Femur (tissue), 1 donor: ENCODE measurements at places on chromosomes 12 and 14.

DNA sequence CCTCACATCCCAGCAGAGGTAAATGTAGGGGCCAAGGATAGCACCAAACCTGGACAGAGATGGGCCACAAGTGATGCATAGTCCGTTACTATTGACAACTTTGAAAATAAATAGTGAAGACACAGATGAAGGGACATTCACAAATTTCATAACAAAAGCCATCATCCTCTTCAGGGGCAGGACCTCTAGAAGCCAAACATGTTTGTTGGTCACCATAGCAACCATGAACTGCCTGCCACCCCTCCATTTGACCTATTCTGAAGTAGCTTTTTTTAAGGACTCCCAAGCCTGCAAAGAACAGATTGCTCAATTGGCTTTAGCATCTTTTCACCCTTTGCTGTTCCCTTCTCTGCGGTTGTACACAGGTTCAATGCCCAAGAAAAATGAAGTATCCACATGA, 35.7 kb upstream of the MDM1 start:
- DNase-seq: no peak

DNA sequence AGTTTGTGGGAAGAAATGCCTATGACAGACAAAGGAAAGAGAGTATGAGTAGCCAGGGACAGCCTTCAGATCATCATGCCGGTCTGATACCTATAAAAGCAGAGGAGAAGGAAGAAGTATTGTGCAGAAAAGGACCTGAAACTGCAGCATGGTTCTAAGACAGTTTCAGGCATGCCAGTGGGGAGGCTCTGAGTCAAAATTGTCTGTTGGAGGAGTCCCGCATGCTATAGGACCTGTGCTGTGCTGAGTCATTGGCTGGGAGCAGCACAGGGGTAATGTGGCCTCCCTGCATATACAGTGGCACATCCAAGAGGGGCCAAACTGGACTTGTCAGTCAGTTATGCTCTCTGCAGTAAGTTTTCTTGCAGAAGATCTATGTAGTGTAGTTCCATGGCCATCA, 40.7 kb downstream of the NEUROD4 start:
- no peak for DNase-seq

- DNase-seq: no peak
These were observed 21.7 kb downstream of the BICDL1 start for GRCh38 chr12:120010661-120011230.

DNA sequence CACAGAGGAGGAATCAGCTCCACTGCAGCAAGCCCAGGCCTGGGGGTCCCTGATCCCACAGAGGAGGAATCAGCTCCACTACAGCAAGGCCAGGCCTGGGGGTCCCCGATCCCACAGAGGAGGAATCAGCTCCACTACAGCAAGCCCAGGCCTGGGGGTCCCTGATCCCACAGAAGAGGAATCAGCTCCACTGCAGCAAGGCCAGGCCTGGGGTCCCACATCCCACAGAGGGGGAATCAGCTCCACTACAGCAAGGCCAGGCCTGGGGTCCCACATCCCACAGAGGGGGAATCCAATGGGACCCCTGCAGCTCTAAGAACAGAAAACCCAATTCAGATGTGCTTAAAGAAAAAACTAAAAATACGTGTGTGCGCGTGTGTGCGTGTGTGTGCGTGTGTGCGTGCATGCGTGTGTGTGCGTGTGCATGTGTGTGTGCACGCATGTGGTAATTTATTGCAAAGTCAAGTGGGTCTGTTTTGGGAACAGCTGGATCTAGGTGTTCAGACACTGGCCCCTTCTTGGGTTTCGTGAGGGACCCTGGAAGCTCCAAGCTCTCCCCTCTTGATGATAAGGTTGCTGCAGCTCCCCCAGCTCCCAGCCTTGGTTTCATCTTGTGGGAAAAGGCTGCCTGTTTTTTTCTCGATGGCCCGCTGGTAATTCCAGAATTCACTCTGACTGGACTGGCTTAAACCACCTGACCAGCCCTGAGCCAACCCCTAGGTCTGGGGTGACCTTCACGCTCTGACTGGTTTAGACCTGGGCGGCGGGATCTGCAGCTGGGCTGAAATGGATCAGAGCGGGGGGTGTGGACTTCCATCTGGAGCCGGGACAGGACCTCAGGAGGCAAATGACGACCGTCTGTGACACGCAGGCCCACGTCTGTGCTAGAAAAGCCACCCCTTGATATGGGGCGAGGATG, 47.1 kb downstream of the GALNT9 start:
- DNase-seq: no peak

GRCh38 chr12:51415931-51416330, 8.7 kb upstream of the SLC4A8 start:
- DNase-seq: no peak

DNA sequence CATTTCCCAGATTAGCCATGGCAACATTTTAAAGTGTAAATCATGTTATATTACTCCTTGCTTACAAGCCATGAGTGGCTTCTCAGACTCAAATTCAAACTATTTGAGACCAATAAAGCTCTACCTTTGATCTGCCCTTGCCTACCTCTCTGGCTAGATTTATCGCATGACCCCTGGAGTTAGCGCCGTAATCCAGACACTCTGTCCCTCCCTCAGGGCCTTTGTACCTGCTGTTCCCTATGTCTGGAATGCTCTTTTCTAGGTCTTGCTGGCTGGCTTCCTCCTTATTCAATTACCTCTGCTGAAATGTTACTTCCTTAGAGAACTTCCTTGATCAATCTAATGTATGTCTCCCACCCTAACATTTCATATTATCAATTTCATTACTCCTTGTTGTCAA, 16.3 kb downstream of the SIX4 start:
- DNase-seq: no peak

DNA sequence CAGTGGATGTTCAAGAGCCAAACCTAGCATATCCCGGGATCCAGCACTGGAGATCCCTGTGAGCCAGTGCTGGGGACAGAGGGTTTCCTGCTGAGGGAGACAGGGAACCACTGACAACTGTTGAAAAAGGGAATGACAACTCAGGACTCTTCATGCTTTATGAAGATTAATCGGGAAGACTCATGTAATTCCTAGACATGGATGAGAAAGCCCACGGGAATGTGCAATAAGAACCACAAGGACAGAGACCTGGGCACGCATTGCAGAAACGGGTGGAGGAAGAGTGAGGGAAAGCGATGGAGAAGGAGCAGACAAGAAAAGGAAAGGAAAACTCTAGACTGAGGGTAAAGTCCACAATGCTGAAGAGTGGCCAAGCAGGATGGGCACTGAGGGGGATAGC, 296.0 kb downstream of the PCNX1 start:
- DNase-seq: no peak

GRCh38 chr12:40104461-40105264, 1.2 kb downstream of the SLC2A13 start:
- no peak for DNase-seq

DNA sequence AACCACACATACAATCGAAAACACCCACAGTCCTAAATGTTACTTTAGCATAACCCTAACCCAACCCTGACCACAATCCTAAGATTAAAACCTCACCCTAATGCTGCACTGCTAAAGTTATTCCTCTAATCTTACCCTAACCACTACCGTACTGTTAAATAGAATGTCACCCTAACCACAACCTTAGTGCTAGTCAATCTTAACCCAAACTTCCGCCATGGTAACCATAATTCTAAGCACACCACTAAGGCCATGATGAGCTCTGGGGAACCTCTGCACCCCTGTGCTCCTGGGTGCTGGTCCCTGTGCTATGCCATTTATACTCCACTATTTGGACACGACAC, 38.0 kb downstream of the LTBP2 start:
- no peak for DNase-seq

DNA sequence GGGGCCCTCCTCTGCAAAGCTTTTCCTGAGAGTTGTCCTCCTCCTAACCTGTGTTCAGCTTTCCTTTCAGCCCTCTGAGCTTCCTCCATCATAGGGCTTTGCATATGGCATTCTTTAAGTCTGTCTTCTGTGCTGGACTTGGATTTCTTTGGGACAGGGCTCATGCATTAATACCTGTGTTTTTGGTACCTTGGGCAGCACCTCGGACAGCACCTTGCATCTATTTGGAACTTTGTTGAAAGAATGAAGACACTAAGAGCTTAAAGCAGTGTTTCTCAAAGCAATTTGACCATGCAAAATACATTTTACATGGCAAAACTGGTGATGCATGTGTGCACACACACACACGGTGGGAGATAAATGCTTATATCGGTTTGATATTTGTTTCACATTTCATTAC, 115.0 kb upstream of the SRRM4 start:
- no peak for DNase-seq

DNA sequence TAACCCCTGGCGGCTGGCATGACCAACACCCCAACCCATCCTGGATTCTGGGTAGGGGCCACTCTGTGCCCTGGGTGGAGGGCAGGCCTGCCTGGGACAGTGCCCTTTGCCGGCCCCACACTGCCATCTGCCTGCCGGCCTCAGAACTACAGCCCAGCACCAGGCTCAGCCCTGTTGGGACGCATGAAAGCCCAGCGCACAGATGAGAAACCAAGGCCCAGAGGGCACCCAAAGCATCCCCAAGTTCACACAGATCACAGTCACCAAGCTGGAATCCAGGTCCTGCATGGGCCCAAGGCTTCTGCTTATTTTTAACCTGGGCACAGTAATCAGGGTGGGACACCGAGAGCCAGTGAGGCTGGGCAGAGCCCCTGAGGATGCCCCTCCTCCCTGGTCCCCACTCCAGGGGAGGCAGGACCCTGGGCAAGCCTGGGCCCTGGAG, 26.2 kb downstream of the RFLNA start:
- peak; percentile 82 for DNase-seq

- DNase-seq: no peak
These were observed 141.9 kb upstream of the PLEKHG7 start for GRCh38 chr12:92560713-92561542.

DNA sequence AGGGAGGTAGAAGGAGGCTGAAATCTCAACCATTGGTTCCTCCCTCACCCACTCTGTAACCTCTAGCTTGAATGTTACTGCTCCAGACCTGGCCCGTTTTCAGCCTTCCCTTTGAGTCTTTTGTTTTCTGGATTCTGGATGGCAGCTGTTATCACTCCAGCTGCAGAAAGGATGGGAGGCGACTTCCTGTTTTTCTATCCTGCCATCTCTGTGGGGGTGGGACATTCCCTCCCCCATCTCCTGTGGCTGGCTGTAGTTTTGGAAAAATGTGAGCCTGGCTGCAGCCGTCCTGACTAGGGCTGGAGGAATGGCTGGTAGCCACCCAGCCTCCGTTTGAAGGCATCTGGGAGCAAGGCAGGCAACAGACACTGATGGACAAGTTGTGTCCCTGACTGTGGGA, 2.9 kb upstream of the PPFIBP1 start:
- peak; percentile 36 for DNase-seq

- DNase-seq: no peak
These were observed 15.1 kb upstream of the CISTR start for GRCh38 chr12:53766881-53767280.

DNA sequence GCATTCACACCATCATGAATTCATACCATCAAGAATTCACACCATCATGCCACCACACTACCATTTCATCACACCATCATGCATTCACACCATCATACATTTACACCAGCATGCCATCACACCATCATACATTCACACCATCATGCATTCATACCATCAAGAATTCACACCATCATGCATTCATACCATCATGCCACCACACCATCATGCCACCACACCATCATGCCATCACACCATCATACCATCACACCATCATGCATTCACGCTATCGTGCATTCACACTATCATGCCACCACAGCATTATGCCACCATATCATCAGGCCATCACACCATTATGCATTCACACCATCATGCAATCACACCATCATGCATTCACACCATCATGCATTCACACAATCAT, 79.7 kb downstream of the ANO2 start:
- DNase-seq: no peak

DNA sequence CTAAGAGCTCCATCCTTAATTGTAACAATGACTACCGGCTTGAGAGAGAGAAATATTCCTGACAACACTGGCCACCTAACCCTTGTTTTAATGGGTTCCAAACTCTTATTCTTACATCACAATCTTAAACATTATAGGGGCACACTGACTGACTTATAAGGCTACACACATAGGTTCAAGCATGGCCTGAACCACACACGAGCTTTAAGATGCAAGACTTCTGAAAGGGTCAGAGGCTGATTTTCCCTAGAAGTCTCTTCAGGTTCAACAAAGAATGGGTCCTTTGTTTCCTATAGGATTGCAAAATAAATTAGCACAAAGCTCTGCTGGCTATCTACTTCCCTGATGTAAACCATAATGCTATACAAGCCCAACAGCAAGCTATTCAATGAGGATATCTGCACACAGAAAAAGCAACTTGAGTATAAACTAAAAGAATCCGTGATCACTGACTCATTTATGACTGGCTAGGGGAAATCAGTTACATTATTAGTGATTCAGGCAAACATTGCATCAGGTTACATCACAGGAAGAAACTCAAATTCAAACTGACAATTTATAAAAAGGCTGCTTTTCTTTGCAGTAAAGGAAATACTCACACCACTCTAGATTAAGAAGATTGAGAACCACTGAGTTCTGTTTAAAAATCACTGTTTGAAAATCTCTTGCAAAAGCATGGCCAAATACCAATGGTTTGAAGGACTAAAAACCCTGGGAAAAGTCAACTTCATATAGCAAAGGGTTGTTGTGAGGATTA, 8.5 kb downstream of the BTG1 start:
- DNase-seq: no peak

- DNase-seq: peak; percentile 91
These were observed 248.6 kb downstream of the ZFP36L1 start for GRCh38 chr14:68544081-68544892.

GRCh38 chr14:22088614-22089342, 415.2 kb upstream of the OR4E1 start:
- no peak for DNase-seq

DNA sequence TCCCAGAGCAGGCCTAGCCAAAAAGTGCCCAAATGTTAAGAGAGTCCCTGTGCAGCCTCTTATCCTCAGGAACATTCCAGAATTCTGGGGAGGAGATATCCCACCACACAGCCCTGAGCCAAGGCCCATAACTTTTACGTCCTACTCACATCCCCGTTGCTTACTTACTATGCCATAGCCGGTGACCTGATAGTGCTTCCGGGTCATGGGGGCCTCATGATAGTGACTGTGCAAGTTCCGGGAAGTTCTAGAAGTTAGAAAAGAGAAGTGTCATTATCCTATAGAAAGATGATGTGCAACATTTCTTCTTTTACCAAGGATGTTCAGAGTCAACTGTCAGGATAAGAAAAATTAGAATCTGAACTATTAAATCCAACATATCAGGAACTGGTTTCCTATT, 15.6 kb upstream of the NGB start:
- no peak for DNase-seq

- DNase-seq: no peak
These were observed 97.2 kb downstream of the PTPRR start for GRCh38 chr12:70823182-70823976.
